Stimulated activated CD8-positive, alpha-beta memory T cell treated with anti-CD3 and anti-CD28 coated beads, Interleukin-15, amount 100 ng/mL, for 48 hours (primary cell): ENCODE measurements at places on chromosomes 5 and 9.

GRCh38 chr5:151383011-151383410 lies 35.7 kb upstream of the SLC36A2 start:
- no peak for DNase-seq

GRCh38 chr5:131393498-131393968 lies 129.7 kb downstream of the CDC42SE2 start:
- no peak for DNase-seq

GRCh38 chr5:35308421-35308820 lies 78.1 kb upstream of the PRLR start:
- DNase-seq, result no peak

DNA sequence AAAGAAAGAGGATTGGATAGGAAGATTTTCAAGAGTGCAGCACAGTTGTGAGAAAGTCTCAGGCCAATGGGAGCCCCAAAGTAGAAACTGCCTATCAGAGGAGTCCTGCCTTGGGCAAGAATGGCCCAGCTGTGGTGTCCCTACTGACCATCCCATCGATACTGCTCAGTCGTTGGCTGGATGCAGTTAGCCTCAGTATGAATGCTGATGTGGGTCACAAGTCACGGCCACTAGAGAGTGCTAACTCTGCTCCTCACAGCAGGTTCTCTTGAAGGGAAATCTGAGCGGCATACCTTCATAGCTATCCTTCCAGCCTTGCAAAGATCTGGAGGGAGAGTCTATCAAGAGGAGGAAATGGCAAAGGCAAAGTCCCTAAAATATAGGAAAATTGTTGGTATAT lies 11.6 kb upstream of the CETN3 start:
- no peak for DNase-seq

DNA sequence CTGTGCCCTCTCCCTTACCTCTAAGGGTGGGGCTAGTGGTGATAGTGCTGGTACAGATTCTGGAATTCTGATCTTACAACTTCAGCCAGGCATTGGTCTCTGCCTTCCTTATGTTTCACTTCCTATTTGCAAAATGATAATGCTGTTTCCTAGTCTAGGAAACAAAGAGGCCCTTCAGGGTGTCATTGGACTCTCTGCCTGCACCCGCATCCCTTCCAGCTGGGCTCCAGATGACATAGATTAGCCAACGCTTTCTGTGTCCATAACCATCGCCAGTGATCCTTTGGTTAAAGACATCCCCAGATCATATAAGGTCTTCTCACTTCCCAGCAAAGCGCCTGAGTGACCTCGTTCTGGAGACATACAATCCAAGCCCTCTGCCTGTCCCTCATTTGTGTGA lies 180.7 kb downstream of the ERCC6L2 start:
- no peak for DNase-seq

GRCh38 chr5:101009758-101010519 lies 106.9 kb upstream of the ST8SIA4 start:
- DNase-seq, result no peak

GRCh38 chr5:177189416-177189815 lies 55.8 kb downstream of the NSD1 start:
- no peak for DNase-seq

GRCh38 chr5:131593921-131594320 lies 41.1 kb downstream of the RAPGEF6 start:
- DNase-seq, result no peak

GRCh38 chr9:129579294-129579693 lies 41.6 kb downstream of the C9orf50 start:
- DNase-seq, result no peak

- no peak for DNase-seq
Observed at GRCh38 chr9:34636791-34637355, 714 bp downstream of the SIGMAR1 start.

DNA sequence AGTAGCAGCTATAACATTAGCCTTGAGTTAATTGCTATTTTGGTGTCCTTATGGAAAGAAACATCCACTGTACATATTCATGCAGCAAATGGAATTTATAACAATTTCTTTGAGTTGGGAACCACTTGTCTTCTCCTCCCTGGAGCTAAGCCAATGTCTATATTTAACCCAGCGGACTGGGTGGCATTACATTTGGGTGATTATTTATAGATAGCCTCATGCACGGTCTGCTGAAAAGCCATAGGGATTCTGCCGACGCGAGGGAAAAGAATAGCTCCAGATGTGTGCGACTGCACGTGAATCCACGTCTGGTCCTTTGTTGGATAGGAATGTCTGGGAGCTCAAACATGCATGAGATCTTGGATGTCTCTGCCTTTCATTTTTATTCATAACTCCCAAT lies 157.5 kb upstream of the BRINP1 start:
- no peak for DNase-seq

GRCh38 chr9:128077847-128078503 lies 9.9 kb downstream of the SLC25A25 start:
- no peak for DNase-seq

DNA sequence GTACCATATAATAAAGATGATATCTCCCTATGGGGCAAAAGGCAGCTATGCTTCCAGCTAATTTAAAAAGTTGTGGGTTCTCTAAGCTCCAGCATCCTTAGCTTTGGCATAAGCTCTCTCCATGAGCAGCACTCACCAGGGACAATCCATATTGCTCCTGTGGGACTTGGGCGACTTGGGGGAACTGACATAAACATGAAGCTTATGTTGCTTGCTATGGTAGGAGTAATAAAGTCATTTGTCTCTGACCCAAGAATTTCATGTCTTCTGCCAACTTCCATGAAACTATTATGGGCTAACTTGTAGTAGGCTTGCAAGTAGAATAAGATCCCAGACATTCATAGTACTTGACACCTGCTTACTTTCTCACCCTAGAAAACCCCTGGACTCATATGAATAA lies 36.2 kb upstream of the TLE4 start:
- DNase-seq, result no peak

DNA sequence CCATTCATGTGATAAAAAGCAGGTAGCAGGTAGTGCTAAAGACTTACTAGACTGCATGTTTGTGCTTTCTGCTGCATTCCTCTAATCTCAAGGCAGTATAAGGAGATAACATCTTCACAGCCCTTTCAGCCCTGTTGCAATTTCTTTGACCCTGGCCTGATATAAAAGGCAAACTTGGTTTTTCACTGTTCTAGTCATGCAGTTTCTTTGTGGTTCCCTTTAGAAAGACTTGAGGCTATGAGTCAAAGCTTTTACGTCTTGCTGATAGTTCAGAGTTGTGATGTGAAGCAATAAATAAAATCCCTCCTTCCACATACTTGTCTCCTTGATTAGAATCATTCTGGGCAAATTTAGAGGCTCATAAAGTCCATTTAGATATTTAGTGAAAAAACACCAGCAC lies 88.6 kb upstream of the CDKN2B start:
- DNase-seq, result no peak

DNA sequence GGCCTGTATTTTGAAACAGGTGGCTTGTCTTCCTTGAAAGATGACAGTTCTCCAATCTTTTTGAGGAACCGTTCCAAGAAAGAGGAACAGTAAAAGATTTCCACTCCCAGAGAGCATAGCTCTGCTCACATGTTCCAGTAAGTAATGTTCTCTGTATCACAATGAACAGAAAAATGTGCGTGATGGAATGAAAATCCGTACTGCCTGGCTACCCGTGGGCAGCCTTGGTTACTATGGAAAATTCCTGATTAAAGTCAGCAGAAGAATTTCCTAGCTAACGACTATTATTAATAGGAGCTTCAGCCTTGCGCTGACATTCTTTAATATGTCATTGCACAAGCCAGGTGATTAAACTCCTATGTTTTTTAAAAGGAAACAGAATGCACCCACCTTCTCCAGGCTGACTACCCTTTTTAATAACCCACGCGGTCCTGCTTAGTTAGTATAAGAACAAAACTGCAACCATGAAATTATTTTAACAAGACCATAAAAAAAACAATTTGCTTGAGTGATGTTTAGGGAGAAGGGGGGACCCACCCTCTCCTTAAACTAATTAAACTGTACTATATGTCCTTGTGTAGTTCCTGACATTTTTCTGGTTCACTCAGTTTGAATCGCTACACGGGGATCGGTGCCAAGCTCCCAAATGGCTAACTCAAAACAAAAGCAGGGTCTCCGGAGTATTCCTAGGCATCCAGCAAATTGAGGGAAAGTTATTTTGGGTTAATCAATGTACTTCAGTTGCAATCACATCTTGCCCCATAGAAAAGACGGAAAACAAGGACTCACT lies 54.8 kb upstream of the CPEB4 start:
- no peak for DNase-seq

- no peak for DNase-seq
Observed at GRCh38 chr9:89431930-89432725, 65.8 kb downstream of the SEMA4D start.

DNA sequence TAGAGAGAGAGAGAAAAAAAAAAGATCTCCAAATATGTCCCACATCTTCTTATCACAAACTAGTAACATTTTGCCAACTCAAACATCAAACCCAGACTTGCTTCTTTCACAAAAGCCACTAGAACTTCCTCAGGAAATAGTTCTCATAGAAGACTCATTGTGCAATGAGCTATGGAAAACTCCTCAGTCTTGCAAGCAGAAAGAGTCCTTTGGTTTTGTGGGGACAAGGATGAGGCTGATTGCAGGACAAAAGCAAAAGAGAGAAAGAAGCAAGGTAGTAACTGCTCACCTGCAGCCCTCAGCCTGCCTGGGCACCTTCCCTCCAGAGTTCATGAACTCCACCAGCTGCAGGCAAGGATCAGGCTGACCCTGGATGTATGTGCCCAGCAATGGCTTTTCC lies 399.0 kb downstream of the IRX1 start:
- DNase-seq, result no peak

DNA sequence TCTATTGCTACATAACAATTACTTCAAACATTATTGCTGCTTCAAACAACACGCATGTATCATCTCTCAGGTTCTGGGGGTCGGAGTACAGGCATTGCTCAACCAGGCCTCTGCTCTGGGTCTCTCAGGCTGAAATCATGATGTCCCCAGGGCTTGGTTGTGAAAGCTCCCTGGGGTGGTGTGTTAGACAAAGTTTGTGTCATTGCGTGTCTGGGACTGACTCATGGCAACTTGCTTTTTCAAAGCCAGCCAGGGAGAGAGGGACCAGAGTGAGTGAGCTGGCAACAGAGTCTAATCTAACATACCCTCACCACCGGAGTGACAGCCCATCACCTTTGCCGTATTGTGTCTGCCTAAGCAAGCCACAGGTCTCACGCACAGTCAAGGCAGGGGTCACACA lies 259.2 kb upstream of the NFIL3 start:
- no peak for DNase-seq

GRCh38 chr9:134333874-134334581 lies 7.8 kb downstream of the RXRA start:
- DNase-seq, result no peak

GRCh38 chr9:122309861-122310260 lies 45.2 kb downstream of the MRRF start:
- no peak for DNase-seq

- no peak for DNase-seq
Observed at GRCh38 chr9:135791431-135792267, 89.7 kb downstream of the KCNT1 start.

- DNase-seq, result no peak
Observed at GRCh38 chr9:88056876-88057275, 81.4 kb downstream of the SPATA31C2 start.

- DNase-seq, result no peak
Observed at GRCh38 chr5:43973318-43973717, 370.3 kb downstream of the NNT start.

DNA sequence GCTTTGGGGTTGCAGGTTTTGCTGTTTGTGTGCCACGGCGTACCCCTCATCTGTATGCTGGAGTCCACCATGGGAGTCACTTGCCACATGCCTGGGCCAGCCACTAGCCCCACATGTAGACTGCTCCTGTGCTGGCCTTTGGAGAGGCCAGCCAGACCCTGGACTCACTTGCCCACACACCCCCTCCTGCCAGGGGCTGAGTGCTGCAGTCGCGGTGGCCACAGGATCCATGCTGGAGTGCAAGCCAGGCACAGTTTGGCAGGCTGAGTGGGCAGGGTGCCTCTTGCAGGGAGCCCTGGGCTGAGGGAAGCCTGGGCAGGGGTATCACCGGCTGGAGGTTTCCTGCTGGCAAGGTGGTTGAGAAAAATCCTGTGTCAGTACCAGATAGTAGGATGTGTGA lies 25.6 kb upstream of the GCNT1 start:
- DNase-seq, result no peak

DNA sequence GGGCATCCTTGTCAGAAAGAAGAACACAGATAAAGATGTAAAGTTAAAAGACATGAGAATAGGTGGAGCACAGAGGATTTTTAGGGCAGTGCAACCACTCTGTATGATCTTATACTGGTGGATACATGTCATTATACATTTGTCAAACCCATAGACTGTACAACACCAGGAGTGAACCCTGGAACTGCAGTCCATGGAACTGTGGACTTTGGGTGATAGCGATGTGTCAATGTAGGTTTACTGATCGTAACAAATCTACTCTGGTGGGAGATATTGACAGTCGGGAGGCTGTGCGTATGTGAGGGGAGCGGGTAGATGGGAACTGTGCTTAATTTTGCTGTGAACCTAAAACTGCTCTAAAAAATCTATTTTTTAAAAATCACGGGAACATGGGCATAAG lies 60.6 kb downstream of the MROH2B start:
- DNase-seq, result no peak

DNA sequence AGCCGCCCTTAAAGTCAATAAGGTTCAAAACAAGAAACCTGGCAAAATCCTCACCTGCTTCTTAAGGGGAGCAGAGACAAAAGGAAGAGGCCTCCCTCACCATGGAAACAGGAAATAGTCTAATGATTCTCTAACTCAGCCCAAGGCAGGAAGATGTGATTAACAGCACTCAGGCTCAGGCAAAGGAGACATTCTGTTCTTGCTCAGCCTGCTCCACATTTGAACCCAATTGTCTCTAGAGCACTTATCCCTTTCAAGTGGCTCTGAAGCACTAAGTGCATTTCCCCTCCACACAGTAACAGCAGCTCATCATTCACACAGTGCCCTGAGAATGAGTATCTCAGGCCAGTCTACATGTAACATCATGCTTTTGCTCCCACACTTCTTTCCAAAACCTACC lies 72.3 kb downstream of the NIPSNAP3B start:
- no peak for DNase-seq

DNA sequence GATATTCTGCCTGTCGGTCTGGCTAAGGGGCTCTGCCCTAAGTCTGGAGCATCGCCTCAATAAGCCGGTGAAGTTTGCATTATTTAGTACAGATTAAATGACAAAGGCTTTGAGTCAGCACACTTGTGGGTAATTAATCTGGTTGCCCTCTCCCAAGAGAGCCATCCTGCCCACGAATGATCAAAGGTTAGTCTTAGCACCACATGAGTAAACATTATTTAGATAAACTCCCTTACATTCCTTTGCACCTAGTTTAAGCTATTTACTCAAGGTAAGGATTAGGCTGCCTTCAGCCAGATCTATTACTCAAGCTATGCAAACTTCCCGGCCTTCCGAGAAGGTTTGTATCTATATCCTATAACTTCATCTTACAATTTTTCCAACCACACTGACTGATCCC lies 572.1 kb downstream of the CHSY3 start:
- DNase-seq, result no peak

DNA sequence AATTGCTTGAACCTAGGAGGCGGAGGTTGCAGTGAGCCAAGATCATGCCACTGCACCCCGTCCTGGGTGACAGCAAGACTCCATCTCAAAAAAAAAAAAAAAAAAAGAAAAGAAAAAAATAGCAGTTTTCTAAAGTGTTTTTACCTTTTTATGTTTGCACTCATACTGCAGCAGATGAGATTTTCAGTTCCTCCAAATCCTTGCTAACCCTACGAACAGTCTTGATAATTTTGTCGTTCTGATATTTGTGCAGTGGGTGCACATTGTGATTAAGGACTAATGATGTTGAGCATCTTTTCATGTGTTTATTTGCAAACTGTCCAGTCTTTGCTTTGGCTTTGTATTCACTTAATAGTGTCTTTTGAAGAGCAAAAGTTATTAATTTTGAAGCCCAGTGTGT lies 42.9 kb downstream of the ZCCHC7 start:
- no peak for DNase-seq

GRCh38 chr5:74336297-74336696 lies 304.2 kb downstream of the ENC1 start:
- DNase-seq, result no peak
